ENCODE measurements at places on chromosomes 16 and 17.

DNA sequence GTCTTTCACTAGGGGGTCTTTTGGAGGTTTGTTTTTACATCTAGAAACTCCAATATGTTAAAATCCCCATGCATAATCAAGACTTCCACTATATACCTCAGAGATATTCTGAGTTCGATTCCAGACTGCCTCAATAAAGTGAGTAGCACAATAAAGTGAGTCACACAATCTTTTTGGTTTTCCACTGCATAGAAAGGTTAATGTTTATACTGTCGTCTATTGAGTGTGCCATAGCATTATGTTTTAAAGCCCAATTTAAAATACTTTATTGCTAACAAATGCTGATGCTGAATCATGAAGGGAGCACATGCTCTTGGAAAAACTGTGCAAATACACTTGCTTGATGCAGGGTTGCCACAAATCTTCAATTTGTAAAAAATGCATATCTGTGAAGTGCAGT, 227.5 kb upstream of the ZFHX3 start:
- DNase-seq: no peak

GRCh38 chr16:81071805-81072204, 5.2 kb downstream of the C16orf46 start:
- no peak for DNase-seq

GRCh38 chr17:44913676-44914075, 1.6 kb downstream of the GFAP start:
- DNase-seq: no peak

- no peak for DNase-seq
Observed at GRCh38 chr17:67258821-67259468, 13.9 kb upstream of the HELZ start.

DNA sequence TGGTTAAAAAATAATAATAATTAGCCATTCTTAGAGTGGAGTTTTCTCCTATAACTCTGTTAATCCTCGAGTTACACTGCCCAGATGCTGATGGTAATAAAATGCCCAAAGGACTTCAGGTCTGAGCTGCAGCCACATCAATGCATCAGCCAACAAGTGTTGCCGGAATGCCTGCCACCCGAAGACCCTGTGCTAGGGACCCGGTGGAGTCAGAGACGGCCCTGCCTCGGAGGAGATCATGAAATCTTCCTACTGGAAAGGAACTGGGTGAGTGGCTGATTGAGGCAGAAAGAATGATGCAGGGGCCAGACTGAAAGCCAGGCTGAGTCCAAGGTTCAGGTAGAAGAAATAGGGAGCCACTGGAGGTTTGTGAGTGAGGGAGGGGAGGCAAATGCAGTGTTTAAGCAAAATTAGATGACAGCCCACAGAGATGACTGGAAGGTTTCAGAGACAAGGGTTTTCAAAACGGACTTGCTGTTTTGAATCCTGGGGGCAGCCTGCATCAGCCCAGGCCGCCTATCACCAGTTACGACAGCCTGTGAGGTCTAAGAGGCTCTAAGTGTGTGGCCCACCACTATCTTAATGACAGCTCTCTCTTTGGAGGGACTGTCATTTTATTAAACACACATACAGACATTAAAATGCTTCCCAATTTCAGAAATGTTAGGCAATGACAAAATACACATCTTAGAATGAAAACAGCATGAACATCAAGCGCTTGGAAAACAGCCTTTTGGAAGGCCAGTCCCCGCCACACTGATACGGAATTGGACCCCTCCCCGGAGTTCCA, 100.0 kb downstream of the ZNF423 start:
- DNase-seq: no peak

GRCh38 chr17:32264823-32265191, 825 bp upstream of the RHBDL3 start:
- no peak for DNase-seq

GRCh38 chr16:56779906-56780305, 50.0 kb downstream of the NUP93 start:
- no peak for DNase-seq

- no peak for DNase-seq
Observed at GRCh38 chr17:59848385-59848668, 44.4 kb downstream of the TUBD1 start.

DNA sequence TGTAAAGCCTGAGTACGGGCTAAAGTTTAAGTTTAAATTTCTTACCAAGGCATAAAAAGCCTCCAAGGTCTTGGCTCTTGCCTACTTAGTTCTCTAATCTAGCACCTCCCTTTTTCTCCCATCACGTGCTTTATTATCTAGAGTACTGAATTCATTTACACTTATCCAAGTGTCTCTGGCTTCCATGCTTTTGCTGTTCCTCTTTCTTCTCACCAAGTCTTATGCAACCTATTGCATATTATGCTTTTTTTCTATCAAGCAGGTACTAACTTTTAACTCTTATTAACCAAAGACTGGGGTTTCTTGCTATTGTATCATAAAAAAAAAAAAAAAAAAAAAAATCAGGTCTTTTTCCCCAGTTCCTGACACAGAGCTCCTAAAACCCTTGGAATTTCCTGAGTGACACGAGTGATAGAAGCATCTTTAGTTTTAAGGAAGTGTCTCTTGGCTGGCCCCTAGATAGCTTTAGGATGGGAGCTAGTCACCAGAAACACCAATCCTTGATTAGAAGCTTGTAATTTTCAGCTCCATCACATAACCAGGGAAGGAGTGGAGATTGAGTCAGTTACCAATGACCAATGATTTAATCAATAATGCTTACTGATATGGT, 44.9 kb downstream of the SSH2 start:
- DNase-seq: peak; percentile 13

DNA sequence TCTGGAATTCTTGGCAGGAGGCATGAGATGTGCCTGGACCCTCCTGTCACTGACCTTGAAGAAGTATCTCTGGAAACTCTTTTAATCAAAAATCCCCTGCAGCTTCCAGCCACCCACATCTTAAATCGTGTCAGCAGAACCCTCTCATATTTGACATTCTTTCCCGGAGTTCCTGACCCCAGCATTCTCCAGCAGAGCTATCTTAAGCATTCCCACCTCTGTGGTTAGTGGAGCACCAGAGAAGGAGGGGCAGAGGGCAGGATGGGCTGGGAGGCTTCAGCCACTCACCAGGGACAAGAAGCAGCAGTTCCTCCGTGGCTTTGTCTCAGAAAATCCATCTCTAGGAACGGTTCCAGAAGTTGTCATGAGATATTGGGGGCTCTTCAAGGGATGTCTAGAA, 149.9 kb downstream of the RGS9 start:
- DNase-seq: peak; percentile 84
